ENCODE measurements at places on chromosomes 16 and 17.

DNA sequence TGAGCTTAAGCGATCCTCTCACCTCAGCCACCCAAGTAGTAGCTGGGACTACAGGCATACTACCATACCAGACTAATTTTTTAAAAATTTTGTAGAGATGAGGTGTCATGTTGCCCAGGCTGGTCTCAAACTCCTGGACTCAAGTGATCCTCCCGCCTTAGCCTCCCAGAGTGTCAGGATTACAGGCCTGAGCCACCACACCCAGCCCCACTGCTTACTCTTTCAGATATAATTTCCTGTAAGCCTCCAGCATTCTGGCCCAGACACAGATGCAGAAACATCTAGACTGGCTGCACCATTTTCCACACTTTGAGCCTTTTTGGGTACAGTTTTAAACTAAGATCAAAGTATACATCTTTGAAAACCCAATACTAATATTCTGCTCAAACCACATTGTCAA is 8.4 kb upstream of the WSB1 start:
- no peak for DNase-seq

GRCh38 chr17:63381101-63381729 is 64.9 kb downstream of the CYB561 start:
- DNase-seq, result no peak

GRCh38 chr17:39195568-39196160 is 1.8 kb downstream of the CACNB1 start:
- no peak for DNase-seq

DNA sequence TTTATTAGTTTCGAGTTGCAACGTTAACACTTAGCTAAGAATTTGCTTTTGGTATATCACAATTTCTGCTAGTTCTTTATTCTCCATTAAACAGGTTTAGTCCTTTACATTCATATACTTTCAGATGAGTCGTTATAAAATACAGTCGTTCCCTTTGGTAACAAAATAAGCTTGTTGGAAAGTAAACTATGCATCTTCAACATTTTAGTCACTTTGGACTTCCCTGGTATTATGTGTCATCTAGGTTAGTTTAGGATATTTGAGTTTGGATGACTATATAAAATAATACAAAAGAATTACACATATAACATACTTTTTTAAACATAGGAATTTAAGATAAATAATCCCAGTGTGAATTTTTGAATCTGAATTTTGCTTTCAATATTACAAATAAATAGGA is 351.5 kb downstream of the BCAS3 start:
- DNase-seq, result no peak

GRCh38 chr16:83248735-83249463 is 558.9 kb upstream of the HSBP1 start:
- DNase-seq, result no peak

DNA sequence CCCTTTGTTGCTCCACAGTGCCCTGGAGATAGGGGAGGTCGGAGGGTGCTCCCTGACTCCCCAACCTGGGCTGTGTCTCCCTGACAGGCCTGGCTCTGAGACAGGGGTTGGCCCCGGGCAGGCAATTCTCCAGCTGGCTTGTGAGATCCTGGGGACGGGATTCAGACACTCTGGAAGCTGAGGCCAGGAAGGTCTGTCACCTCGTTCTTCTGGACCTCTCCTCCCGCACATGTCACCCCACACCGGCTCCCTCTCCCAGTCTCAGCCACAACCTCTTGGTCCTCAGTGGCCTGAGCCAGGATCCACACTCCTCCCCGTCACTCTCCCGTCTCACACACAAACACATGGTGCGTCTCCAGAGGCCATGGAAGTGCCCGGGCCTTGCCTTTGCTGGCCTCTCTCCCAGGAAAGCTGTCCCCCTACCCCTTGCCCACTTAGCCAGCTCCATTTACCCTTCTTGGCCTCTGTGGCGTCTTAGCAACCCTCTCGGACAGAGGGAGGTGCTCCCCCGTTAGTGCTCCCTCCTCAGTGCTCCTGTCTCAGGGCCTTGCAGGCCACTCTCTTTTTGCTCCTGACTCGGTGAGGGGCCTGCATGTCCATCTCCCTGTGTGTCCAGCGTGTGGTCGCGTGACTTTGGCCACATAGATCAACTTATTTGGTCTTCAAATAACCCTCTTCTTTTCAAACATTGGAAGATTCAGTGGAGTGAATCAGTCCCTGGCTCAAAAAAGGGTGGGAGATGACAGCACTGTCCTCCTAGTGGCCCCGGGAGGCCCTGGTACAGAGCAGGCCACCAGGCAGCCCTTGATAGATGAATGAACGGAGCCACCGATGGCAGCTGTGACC is 747 bp downstream of the ADGRG3 start:
- no peak for DNase-seq

DNA sequence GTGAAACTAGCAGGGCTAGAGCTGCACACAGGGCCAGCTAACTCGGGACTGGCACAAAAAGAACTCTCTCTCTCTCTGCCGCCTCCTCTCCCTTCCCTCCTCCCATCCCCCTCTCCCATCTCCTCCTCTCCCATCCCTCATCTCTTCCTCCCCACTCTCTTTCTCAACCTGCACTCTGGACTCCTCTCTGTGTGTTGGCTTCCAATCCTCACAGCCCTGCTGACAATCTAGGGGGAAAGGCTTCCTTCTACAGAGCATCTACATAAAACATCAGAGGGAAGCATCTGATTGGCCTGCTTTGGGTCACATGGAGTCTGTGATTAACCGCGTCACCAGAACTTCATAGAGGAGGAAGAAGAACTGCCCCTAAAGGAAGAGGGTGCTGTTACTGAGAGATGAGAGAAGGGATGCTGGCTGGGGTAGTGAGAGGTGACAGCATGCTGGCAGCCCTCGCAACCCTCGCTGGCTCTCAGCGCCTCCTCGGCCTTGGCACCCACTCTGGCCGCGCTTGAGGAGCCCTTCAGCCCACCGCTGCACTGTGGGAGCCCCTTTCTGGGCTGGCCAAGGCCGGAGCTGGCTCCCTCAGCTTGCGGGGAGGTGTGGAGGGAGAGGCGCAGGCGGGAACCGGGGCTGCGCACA is 12.8 kb upstream of the ZFP90 start:
- no peak for DNase-seq

- DNase-seq, result no peak
Measured at GRCh38 chr16:17193566-17194100, 277.1 kb downstream of the XYLT1 start.

GRCh38 chr16:67169642-67170167 is 633 bp upstream of the NOL3 start:
- no peak for DNase-seq

- DNase-seq, result no peak
Measured at GRCh38 chr16:2232094-2232990, 3.9 kb upstream of the DNASE1L2 start.

DNA sequence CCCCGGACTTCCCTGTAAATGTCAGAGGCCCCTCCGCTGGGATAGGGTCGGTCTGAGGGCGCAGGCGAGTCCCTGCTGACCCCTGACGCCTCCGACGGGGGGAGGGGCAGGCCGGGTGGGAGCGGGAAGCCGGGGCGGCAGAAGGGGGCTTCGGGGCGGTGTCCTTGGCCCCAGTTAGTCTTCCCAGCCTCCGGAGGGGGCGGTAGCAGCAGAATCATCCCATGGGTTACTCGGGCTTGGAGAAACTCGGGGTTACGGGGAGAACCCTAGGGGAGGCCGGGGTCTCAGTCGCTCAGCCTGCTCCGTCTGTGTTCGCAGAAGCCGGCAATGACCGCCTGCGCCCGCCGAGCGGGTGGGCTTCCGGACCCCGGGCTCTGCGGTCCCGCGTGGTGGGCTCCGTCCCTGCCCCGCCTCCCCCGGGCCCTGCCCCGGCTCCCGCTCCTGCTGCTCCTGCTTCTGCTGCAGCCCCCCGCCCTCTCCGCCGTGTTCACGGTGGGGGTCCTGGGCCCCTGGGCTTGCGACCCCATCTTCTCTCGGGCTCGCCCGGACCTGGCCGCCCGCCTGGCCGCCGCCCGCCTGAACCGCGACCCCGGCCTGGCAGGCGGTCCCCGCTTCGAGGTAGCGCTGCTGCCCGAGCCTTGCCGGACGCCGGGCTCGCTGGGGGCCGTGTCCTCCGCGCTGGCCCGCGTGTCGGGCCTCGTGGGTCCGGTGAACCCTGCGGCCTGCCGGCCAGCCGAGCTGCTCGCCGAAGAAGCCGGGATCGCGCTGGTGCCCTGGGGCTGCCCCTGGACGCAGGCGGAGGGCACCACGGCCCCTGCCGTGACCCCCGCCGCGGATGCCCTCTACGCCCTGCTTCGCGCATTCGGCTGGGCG is 542 bp downstream of the GUCY2D start:
- no peak for DNase-seq

- no peak for DNase-seq
Measured at GRCh38 chr16:83552930-83553329, 254.8 kb upstream of the HSBP1 start.

- no peak for DNase-seq
Measured at GRCh38 chr16:64092271-64092670, 1029.6 kb downstream of the CDH11 start.

- DNase-seq, result no peak
Measured at GRCh38 chr16:67395105-67395457, 1.8 kb upstream of the TPPP3 start.

- no peak for DNase-seq
Measured at GRCh38 chr17:44568945-44569858, 11.9 kb downstream of the FZD2 start.

GRCh38 chr17:69451416-69452394 is 37.2 kb downstream of the MAP2K6 start:
- DNase-seq, result no peak

DNA sequence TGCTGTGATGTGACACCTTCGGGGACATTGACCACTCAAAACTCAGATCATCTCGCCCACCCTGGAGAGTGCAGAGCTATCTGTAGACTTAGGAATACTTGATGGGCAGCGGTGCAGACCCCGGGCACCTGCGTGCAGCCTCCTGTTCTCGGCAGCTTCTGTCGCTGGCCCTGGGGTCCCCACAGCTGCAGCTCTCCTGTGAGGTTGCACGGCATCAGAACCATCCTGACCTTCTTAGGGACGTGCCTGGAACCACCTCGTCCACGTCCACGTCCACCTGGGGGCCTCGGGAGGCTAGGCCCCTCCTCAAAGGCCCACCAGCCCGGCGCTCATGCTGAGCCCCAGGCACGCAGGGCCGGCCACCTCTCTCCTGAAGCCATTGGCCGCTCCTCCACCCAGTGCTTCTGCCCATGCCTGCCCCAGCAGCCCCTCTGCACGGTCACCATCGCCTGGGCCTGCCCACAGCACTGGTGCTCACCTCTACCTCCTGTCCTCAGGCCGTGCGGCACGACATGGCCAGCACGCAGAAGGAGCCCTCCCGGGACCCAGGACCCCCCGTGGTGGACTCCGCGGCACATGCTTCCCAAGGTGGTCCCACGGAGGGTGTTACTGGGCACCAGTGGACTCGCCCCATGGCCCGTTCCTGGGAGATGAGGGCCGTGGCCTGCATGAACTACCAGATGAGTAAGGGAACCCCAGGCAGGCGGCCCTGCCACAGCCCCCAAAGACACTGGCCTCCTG is 2.3 kb upstream of the WFIKKN1 start:
- no peak for DNase-seq

- DNase-seq, result no peak
Measured at GRCh38 chr17:7404737-7405349, 946 bp upstream of the TMEM256 start.

GRCh38 chr16:15907863-15908478 is 19.6 kb upstream of the CEP20 start:
- DNase-seq, result no peak

- peak; percentile 70 for DNase-seq
Measured at GRCh38 chr16:66275775-66276428, 90.6 kb upstream of the CDH5 start.

DNA sequence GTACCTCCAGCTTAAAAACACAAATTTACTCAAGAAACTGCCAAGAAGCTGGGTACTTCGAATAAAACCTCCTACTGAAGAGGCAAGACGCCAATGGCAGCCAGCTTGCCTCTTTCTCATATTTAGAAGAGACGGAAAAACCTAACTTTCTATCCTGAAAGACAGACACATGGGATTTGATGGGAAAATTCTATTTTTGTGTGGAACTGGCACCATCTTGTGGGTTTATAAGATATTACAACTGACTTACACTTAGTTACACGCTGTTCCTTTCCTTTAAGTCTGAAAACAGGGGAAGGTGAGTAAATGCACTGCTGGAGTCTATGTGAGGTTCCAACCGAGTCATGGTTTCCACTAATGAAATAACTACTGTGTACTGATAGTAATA is 10.3 kb downstream of the ZNF18 start:
- DNase-seq, result no peak

DNA sequence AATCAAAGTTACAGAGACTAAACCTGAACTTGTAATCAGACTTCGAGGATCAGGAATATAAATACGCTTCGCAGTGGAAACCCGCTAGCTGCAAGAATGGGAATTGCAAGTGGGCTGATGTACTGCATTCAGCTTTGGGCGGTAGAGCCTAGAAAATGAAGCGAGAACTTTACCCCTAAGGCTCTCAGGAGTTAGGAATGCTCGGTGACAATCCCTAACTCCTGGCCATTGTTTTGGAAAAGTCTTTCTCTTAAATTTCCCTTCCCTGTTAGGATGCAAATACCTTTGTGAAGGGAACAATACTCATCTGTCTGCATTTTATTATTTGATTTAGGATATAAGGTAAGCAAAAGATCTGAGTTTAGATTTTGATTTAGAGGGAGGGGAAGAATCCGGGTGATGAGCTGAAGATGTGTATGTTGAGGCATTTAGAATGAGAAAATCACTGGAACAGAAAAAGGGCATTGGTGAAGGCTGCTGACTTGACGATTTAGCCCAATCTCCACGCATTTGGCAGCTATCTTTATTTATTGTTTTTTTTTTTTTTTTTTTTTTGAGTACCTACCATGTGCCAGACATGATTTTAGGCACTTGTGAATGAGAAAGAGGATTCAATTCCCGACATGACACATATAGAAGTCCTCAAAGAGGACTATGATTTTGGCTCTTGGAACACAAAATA is 2.2 kb upstream of the TOX3 start:
- no peak for DNase-seq

GRCh38 chr17:53319947-53320346 is 502.8 kb upstream of the KIF2B start:
- no peak for DNase-seq

DNA sequence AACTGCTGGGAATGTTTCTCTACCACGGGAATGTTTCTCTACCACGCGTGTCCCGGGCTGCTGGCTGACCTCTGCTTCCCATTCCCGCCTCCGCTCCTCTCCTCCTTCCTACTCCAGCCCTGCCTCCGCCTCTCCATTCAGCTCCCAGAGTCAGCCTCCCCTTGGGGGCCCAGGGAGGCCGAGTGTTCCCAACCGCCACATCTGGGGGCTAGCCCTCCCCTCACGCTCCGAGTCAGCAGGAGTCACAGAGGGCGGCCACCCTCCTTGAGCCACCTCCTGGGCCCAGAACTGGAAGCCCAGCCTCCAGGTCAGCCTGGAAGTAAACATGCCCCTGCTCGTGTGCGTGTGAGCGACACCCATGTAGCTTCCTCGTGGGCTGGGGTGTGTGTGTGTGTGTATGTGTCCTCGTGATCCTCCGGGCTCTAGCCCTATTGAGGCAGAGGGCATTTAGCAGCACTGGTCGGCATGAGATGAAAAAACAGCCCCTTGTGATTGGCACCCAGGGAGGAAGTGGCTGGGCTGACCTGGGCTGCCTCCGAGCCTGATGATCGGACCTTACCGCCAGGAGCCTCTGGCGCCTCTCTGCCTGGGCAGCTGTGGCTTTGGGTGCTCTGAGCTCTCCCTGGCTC is 7.3 kb downstream of the CYGB start:
- no peak for DNase-seq

All from mucosa of gallbladder (tissue), 1 donor.